ENCODE measurements at places on chromosomes 7 and 10.

- DNase-seq: no peak
Measured at GRCh38 chr7:74470504-74470903, 16.8 kb downstream of the GTF2IRD1 start.

GRCh38 chr7:44064791-44065430, 456 bp downstream of the PGAM2 start:
- DNase-seq: peak; percentile 14

- DNase-seq: no peak
Measured at GRCh38 chr7:7080802-7081201, 101.5 kb upstream of the C1GALT1 start.

DNA sequence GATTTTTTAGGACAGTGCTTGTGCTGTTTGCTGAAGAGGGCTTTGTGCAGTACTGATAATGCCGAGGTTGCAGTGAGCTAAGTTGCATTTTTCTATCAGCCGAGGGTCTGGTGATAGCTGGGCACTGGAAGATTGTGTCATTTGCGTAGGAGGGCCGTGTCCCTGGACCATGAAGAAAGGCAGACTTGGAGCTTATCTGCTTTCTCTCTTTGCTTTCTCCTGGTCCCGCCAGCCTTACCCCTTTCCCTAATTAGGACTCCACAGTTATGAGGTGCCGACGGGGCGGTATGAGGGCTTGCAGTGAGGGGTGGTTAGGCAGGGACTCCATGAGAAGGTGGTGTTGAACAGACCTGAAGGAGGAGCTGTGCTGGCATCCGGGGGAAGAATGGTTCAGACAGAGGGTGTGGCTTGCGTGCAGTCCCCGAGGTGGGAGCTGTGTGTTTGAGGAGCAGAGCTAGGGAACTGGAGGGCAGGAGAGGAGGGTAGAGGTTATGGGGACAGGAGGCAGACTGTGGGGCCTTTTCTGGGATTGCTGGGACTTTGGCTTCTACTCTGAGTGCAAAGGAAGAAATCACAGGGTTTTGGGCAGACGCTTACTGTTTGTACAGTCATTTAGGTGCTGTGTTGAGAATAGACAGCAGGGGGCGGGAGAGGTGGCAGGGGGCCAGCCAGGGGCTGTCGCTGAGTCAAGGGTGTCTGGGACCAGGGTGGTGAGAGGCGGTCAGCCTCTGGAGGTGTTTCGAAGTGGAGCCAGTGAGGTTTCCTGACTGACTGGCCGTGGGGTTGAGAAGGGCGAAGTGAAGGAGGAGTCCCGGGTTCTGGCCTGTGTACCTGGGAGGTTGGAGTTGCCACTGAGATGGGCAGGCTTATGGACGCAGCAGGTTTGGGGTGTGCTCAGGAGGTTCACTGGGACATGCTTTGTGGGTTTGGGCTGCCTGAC, 43.4 kb downstream of the PRF1 start:
- peak; percentile 76 for DNase-seq

GRCh38 chr10:70742537-70743429, 42.4 kb downstream of the TBATA start:
- no peak for DNase-seq

GRCh38 chr7:21334906-21335305, 93.0 kb upstream of the SP4 start:
- no peak for DNase-seq

DNA sequence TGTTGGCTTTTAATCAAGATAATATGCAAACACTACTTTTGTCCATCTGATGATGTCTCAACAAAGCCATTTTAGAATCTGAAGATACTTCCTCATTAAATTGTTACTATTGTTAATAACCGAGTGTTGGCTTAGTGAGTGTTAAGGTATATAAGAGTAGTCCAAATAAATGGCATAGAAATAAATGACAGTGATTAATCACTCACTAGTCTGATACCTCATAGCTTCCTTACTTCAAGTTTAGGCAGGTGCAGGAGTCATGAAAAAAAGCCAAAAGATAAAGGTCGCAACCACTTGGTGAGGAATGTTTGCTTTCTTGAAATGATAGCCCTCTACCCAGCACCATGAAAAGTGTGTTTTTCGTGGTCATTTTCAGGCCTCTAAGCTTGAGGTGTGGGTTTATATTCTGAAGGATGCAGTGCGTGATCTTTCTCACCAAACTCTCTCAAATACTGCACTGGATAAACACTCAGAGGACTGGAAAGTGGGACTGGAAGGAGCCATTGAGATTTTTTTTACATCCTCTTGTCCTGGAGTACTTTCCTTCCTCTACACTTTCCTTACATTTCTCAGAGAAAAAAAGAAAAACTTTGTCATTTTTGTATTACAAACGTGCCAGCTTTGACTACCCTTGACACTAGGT, 138.1 kb downstream of the KIAA1217 start:
- no peak for DNase-seq

- no peak for DNase-seq
Measured at GRCh38 chr10:111247781-111248389, 171.1 kb downstream of the ADRA2A start.

- DNase-seq: no peak
Measured at GRCh38 chr7:80218723-80219122, 84.1 kb downstream of the GNAI1 start.

GRCh38 chr10:110600487-110601101, 33.1 kb downstream of the SMC3 start:
- DNase-seq: no peak

DNA sequence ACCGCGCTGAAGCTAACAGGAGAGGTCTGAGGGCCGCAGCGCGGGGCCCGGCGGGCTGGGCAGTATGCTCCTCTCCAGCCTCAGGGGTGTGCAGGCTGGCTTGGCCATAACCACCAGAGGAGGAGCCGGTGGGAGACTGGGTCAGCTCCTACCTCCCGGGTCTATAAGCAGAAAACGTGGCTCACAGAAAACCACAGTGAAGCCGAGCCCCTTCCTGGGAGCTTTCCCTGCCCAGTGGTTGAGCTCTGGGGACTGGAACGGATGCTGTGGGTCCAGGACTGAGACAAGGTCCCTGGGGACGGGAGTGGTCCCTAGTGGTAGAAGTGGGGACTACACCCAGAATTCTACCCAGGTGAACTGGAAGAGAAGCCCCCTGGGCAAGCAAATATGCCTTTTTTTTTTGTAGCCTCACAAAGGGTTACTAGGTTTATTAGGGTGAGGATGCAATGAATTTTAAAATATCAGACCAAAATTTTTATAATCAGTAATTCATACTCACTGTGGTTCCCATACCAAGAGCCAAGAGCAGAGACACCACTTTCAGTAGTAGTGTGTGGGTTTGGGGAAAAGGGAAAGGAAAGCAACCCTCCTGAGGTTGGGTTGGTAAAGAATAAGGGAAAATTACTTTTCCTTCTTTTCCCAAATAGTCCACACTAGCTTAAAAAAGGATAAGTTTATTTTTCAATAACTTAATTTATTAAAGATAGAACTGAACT, 67.9 kb upstream of the PRKCQ start:
- peak; percentile 71 for DNase-seq

GRCh38 chr7:24560772-24561171, 12.5 kb upstream of the PALS2 start:
- DNase-seq: no peak

DNA sequence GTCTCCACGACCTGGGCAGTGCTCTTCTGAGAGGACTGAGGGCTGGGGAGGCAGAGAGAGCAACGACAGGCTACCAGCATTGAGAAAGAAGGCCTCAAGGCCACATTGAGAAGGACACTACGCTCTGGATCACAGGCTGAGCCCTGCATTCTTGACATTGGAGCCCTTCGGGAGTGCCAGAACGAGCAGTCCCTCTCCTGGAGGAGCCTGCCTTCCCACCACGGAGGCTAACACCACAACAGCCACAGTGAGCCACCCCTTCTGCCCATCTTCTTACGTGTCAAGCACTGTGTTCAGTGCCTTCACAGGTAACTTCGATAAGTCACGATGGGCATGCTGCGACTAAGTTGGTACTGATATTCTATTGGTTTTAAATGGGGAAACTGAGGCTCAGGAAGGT, 267.8 kb downstream of the RPS24 start:
- no peak for DNase-seq

DNA sequence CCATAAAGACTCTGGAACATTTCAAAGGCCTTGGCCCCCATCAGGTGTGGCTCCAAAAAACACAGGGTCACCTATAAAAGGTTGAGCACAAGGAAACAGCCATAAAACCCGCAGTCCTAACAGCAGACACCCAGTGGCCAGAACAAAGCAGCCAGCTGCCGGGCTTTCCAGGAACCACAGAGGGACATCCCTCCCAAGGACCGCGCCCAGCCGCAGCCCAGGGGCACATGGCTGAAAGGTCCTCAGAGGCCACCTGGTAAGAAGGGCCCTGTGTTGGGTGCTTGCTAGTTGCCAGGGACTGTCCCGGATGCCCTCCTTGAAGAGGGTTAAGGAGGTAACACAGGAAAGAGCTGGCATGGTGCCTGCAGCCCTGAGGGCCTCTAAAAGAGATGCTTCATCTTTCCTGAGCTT, 32.7 kb downstream of the KCNMA1 start:
- DNase-seq: no peak

DNA sequence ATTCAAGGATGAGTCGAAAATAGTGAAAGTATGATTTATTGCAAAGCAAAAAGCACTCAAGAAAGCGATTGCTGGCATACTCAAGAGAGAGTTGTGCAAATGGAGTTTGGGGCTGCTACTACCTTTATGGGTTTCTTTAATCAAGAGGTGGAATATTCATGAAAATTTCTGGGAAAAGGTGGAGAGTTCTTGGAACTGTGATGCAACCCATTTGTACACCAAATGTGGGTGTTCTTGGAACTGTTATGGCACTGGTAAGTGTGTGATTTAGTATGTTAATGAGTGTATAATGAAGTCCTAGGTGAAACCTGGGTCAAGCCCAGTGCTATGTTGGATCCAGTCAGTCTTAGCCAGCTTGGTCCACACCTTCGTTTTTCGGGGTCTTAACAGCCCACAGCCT, 3.4 kb upstream of the VOPP1 start:
- no peak for DNase-seq

DNA sequence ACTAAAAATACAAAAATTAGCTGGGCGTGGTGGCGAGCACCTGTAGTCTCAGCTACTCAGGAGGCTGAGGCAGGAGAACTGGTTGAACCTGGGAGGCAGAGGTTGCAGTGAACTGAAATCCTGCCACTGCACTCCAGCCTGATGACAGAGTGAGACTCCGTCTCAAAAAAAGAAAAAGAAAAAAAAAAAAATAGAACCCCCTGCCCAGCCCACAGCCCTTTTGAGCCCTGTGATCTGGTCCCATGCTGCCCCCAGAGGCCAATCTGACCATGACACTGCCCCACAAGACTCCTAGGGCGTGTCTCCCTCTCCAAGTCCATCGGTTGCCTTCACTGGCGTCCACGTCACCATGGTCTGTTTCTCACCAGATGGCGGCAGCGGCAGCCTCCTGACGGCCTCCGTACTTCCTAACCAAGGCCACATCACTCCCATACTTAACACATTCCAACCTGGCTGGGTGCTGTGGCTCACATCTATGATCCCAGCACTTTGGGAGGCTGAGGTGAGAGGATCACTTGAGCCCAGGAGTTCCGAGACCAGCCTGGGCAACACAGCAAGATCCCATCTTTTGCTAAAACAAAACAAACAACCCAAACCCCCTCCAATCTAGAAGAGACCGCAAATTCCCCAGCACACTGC, 18.0 kb downstream of the STX1A start:
- peak; percentile 37 for DNase-seq

GRCh38 chr10:16905320-16905719, 88.1 kb upstream of the RSU1 start:
- no peak for DNase-seq

GRCh38 chr10:90088024-90088317, 386.6 kb downstream of the KIF20B start:
- no peak for DNase-seq

GRCh38 chr7:135210888-135211178, 493 bp downstream of the WDR91 start:
- no peak for DNase-seq

DNA sequence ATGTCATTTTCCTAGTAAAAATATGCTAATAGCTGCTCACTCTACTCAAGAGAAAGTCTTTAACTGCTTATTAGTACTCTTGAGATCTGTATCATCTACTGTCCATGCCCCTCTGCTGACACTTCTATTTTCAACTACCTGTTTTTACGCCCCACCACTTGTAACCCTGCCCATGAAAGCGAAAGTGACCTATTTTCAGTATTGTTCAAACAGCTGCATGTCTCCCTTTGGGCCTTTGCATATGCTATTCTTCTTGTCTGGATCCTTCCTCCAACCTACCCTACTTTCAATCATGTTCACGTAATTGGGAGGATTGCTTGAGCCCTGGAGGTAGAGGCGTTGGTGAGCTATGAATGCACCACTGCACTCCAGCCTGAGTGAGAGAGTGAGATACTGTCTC, 1481.3 kb downstream of the GATA3 start:
- no peak for DNase-seq

GRCh38 chr10:34181553-34182300, 633.4 kb downstream of the PARD3 start:
- DNase-seq: no peak

DNA sequence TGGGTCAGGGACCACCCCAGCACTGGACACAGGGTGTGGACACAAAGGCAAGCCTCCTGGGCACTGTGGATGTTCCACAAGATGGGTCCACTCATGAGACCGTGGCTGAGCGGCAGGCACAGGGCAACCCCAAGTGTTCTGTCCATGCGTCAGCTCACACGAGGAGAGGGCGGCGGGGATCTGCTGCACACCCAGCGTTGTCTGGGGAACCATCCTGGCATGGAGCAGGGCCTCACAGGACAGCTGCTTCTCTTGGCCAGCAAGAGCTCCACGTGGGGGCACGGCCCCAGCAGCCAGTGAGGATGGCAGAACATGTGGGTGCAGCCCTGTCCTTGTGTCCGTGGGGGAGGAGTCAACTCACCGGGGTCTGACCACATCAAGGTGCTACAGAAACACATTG, 195.4 kb downstream of the PTPRN2 start:
- no peak for DNase-seq

GRCh38 chr10:43208147-43209073, 58.5 kb downstream of the RASGEF1A start:
- DNase-seq: peak; percentile 6

GRCh38 chr7:91194841-91195240, 69.4 kb upstream of the FZD1 start:
- no peak for DNase-seq

DNA sequence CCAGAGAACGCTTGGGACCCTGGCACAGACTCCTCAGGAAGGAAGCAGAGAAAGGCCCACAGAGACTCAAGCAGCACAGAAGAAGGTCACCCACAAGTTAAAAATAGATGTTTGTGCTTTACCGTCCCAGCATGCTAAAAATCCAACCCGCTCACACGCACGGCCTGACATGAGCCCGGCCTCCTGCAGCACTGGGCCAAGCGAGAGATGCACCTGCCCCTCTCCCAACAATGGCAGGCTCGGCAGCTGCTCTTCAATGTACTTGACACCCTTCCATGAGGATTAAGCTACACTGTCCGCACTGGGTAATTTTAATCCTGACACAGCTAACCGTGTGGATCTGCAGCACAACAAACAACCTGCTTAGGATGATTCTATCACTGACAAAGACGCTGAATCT, 9.3 kb downstream of the DIP2C start:
- no peak for DNase-seq
